ENCODE measurements at places on chromosomes 1 and 21. TPM values are rescaled to one million over a fixed set of nuclear protein-coding genes. Genes with fewer than 3 reads are reported as not detected.

Gene RNF186
- 0.30 TPM for total RNA-seq

Gene HSD3B1
- total RNA-seq: not detected

Gene PGM1
- 181 TPM for total RNA-seq

Gene MANEAL
- 6.9 TPM for total RNA-seq

Gene PROK1
- not detected for total RNA-seq

Gene FMOD
- total RNA-seq: 9.0 TPM

Gene CR2
- total RNA-seq: not detected

Gene RHBG
- total RNA-seq: 0.92 TPM

Gene SDC3
- 16.5 TPM for total RNA-seq

Gene DIO1
- total RNA-seq: 29.8 TPM

Gene ZFP69B
- total RNA-seq: 1.1 TPM

Gene OR2T2
- total RNA-seq: not detected

DNA sequence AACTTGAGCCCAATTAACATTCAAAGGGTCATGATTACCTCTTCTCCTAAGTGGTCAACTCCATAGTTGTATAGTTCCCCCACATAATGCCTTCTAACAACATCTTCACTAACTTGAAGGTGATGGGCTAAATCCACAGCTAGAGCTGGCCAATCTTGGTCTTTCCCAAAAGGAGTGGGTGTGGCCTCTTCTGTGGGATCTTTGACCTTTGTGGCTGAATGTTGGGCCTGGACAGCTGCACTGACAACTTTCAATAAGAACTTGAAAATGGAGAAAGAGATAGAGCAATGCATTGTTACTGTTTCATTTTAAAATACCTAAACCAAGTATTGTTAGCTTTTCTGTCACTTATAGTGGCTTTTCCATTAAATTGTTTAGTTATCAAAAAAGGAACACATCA is 59.2 kb downstream of the IARS2 start:
- DNase-seq: no peak

DNA sequence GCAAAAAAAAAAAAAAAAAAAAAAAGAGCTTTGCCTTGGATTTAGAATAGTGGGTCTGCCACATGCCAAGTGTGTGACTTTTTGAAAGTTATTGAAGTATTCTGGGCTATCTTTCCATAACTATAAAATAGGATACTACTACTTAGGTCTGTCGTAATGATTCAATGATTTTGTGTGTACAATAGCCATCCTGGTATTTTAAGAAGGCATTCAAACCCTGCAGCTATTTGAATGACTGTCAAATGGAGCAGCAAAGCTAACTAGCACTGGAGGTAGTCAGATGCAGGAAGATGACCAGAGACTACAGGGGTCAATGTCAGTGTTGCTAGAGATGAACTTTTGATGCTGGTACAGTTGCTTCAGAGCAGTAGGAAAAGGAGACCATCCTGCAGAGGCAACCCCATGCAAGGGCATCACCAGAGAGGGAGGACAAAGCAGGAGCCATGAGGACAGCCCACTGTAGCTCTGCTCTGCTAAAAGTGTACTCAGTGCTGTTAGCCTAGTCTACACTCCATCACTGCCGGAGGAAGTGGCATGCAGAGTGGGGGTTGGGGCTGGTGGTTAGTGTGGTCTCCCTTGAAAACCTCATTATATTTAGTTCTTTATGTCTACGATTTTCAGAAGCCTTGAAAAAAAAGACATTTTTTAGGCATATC is 29.0 kb downstream of the DUSP10 start:
- no peak for DNase-seq

DNA sequence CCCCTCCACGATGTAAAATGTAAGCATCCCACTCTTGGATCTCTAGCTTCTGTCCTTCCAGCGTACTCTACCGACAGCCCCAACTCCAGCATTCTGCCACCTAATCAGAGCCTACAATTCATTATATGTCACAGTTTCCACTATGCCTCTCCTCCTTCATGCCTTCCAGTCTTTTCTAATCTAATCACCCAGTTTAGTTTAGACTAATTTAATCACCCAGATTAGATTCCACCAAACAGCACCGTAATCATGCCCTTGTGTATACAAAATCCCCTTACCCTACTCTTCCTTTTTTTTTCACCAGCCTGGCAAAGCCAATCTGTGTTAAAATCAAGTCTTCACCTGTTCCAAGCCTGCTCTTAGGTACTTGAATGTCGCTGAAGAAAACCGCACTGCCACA is 49.8 kb upstream of the KANK4 start:
- DNase-seq: no peak

DNA sequence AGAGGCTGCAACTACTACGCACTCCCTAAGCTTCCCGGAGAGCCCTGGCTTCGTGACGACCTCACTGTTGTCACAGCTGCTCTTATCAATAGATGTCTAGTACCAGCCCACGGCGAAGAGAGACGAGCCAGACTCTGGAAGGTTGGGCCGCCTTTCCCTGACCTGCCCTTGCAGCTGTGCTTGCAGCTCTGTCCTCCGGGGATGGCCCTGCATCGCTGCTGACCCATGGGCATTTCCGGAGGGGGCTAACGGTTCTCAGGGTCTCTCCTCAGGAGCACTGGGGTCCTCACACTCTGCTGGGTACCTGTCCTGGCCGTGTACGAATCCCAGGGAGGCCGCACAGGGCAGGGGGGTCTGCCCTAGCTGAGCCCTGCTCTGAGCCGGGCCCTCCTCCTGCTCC is 93.8 kb upstream of the COL6A1 start:
- peak; percentile 26 for DNase-seq

- no peak for DNase-seq
Observed at GRCh38 chr1:31703431-31704270, at the start of gene COL16A1. Gene COL16A1, minus strand, starts transcription at chr1:31704017. Its CDS starts 1,824 bp downstream, at chr1:31702193.

- no peak for DNase-seq
Observed at GRCh38 chr1:203250911-203251310, 21.4 kb upstream of the CHIT1 start.

DNA sequence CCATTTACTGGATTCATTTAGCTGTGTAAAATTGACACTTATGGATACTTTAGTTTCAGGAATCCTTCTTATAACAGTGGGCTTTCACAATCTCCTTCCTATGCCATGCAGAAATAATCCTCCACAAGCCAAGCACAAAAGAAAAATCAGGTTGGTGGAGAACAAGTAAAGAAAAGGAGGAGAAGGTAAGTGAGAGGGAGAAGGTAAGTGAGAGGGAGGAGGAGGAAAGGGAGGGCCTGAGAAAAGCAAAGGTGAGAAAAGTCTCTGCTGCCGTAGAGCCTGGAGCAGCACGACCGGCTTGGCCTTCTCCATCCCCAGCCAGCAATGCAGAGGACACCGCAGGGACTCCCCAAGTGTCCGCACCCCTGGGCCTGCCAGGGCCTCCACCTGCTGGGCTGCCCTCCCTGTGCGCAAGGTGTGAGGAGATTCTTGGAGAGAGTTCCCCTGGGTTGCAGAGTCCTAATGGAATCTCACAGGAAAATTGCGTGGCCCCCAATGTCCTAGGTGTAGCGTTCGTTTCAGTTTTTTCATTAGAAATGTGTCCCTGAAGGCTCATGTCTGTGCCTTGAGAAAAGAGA is 39.0 kb downstream of the PRMT2 start:
- DNase-seq: no peak

GRCh38 chr1:62832276-62832675 is 48.3 kb downstream of the ATG4C start:
- no peak for DNase-seq

GRCh38 chr1:29579821-29580425 is 343.6 kb downstream of the PTPRU start:
- no peak for DNase-seq

DNA sequence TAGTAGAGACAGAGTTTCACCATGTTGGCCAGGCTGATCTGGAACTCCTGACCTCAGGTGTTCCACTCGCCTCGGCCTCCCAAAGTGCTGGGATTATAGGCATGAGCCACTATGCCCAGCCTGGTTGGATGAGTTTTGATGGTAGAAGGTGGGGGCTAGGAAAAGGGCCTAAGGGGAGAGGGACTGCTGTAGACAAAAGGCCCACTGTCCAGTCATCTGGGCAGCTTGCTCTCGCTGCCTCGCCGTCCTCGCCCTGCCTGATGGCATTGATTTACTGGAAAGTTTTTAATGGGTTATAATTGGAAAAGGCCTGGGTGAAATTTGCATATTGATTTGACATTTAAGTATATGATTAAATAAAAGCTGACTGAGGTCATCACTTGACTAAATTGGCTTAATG is 175.1 kb upstream of the CSF3R start:
- DNase-seq: no peak

DNA sequence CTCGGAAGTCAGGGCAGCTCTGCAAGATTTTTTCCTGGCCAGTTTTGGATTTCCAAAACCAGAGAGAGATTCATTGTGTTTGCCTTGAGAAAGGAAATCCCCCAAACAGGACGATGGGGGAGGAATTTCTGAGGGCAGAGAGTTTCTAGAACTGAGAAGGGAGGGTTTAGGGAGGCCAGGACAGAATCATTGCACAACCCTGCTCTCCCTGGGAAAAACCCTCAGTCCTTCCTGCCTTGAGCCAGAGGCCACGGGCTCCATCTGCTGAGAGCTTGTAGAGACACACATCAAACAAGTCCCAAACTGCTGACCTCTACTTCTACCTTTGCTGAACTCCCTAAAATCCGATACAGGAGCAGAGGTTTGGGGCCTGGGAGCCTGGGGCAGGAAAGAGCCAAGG is 99.7 kb downstream of the NMNAT2 start:
- DNase-seq: peak; percentile 74

DNA sequence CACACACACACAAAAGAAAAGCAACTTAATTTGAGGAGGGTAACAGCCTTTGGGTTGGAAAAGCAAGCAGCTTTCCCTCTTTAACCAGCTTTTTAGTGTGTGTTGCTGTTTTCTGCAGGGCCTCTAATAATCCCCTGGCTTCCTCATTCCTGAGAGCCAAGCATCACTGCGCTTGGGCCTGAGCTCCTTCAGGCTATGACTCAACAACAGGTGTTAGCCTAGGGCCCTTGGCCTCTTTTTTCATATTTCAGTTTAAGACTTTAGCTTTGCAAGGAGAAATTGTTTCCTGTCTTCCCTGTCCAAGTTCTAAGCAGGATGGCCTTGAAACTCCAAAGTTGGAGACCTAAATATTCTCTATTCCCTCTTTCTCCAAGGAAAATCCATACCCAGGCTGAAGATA is 26.2 kb upstream of the SNX27 start:
- no peak for DNase-seq

GRCh38 chr1:158329733-158330132 is 1.6 kb downstream of the CD1B start:
- DNase-seq: no peak

- no peak for DNase-seq
Observed at GRCh38 chr1:189312499-189312898, 1165.2 kb downstream of the BRINP3 start.

GRCh38 chr1:5586629-5587028 is 405.6 kb downstream of the NPHP4 start:
- DNase-seq: no peak

GRCh38 chr21:40819071-40819900 is 27.7 kb downstream of the DSCAM start:
- no peak for DNase-seq
